Naive B cell (primary cell): ENCODE measurements at places on chromosomes 5 and 9. TPM values are rescaled to one million over a fixed set of nuclear protein-coding genes. Genes with fewer than 3 reads are reported as not detected.

Gene GLDC
- not detected for polyA plus RNA-seq

Gene WDR55
- polyA plus RNA-seq, result 10.4 TPM

Gene STPG3
- not detected for polyA plus RNA-seq

DNA sequence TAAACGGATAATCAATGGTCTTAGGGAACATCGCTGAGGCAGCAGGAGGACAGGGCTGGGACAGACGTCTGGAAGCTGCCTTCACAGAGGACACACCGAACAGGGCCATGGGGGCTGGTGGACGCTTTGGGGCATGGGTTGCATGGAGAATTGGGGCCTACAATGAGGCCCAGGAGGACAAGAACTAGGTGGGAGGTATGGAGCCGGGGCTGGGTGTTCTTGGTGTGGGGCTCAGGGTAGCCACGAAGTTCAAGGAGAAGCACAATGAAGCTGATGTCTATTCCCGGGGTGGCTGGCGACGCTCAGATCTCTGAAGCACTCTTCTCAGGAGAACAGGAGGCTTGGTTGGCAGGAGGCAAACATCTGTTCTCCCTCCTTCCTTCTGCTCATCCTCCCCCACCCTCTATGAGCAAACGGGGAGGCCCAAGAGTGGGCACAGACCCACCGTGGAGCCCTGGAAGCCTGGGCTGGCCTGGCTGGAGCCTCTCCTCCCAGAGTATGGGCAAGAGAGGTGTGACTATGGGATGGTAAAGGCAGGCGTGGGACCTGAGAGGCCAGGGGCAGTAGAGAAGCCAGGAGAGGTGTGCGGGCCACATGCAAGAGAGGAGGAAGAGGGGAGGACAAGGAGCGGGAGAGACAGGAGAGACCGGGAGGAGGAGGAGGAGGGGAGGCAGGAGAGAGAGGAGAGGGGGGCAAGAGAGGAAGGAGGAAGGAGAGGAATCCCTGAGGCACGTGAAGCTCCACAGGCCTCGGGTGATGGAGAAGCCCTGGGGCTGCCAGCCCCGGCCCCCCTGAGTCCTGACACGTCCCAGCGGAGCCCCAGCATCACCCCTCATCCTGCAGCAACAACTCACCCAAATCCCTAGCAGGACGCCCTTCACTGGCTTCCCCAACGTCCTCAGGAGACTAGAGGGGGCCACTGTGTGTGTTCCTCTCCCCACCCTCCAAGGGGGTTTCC is 159.1 kb downstream of the OLFM1 start:
- no peak for DNase-seq

DNA sequence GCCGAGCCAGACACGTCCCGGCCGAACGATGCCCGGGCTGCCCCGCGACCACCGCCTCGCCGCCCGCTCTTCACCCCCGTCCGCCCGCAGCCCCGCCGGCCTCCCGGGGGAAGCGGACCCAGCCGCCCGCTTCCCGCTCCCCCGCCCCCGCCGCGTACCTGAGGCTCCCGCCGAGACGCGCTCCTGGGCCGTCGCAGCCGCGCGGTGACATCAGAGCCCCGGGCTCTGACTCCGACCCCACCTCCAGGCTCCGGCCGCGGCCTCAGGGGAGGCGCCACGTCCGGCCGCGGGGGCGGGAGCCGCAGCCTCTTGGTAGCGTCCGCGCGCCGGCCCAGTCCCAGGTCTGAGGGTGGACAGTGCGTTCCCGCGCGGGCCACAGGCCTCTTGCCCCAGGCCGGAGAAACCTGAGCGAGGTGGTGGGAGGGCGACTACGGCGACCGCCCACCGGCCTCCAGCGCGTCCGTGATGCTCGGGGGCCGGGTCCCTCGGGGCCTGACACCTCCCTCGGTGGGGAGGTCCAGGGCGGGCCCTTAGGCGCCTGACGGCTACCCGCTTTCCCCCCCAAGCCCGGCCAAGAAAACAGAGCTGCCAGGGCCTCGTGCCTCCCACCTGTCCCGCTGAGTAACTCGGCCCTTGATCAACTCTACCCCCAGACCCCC is at the start of gene SHROOM1:
Gene SHROOM1, minus strand, starts transcription at position 212 of the 659 bp plus-strand sequence. CDS start 4,507 bp downstream, outside the sequence.
- DNase-seq, result peak; percentile 27

DNA sequence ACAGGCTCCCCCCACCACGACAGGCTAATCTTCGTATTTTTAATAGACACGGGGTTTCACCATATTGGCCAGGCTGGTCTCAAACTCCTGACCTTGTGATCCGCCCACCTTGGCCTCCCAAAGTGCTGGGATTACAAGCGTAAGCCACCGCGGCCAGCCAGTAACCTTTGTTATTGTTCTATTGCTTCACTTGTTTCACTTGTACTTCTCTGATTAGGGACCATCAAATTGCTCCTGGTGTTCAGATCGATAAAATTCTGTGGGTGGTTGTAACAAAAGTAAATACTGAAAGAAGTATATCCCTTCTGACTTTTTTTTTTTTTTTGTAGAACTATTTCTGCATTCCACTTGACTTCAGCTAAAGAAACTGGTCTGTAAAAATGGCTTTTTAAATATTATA is 445.5 kb upstream of the CDH10 start:
- no peak for DNase-seq
